ENCODE measurements at places on chromosomes 2 and 18.
A peak's percentile ranks its signal among the peaks of the same experiment; 100 is the strongest.

- DNase-seq, result no peak
These were observed 13.1 kb downstream of the TGIF1 start for GRCh38 chr18:3463051-3463450.

DNA sequence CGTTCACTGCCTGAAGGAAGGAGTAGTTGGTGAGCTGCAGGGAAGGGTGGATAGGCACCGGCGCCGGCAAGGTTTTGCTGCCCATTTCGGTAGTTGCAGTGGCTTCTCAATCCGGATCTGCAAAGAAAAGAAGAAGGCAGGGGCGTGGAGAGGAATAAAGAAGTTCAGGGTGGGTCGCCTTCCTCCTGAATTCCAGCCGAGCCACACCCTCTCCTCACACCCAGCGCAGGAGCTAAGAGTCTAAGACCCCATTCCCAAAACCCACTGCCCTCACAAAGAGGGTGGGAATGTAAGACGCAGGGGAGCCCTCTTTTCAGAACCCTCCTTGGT, 4.7 kb downstream of the OSR1 start:
- DNase-seq, result no peak

DNA sequence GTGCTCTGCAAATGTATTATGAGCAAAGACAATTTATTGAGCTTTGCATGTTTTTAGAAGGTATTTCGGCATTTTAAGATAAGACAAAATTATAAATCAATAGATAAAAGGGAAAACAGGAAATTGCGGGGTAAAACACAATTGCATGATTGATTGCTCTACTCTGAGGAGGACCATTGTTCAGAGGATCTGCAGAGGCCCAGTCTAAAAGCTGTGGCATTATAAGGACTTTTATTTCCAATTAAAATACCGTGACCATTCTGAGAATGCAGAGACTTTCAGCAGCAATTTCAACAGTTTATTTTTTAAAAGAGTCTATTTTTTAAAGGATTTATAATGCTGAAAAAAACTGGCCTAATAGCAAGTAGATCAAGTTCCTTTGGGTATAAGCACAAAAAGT, 62.0 kb downstream of the TPGS2 start:
- DNase-seq, result no peak

DNA sequence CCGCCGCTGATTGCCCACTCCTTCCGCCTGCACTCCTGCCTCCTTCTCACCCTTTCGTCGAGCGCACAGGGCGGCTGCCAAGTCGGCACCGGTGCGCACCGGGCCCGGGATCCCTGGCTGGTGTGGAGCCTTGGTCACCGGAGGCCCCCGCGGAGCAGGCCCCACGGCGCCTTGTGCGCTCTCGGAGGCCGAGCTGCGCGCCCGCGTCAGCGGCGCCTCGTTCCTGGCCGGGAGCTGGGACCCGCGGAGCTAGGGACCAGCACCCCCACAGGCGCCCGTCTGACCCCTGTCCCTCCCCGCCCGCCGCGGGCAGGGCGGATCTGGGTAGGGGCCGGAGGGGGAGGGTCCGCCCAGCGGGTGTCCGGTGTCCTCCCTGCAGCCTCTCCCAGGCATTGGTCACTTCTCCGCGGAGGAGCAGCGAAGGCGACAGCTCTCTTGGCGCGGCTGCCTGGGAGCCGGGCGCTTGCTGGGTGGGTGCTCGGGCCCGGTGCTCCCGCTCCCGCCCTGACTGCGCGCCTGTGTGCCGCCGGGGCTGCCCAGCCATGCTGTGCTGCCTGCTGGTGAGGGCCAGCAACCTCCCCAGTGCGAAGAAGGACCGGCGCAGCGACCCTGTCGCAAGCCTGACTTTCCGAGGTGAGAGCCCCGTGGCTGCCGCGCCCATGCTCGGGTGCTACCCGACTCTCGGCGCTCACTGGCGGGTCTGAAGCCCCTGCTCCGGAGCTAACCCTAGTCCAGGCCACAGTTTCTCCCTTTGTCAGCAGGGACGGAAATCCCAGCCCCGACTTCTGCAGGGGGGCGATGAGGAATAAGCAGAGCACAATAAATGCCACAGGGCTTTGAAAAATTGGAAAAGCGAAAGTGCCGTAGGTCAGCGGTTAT, 13.2 kb downstream of the DYSF start:
- peak; percentile 28 for DNase-seq

DNA sequence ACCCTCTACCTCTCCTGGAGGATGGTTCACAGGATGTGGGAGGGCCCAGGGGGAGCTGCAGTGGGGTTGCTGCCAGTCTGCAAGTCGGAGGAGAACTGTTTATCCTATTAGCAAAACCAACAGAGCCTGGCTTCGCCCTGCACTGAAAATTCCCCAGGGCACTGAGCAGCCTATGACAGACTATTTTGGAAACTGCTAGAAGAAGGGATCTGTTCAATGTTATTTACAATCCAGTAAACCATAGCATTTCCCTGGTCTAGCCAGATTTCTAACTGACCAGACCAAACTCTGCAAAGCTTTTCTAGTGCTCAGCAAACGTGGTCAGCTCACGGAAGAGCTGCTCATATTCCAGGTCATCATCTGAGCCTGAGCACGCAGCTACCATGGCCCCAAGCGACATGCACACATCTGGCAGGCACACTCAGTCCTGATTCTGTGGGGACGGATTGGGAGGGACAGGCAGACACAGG, 64.8 kb upstream of the PID1 start:
- no peak for DNase-seq

DNA sequence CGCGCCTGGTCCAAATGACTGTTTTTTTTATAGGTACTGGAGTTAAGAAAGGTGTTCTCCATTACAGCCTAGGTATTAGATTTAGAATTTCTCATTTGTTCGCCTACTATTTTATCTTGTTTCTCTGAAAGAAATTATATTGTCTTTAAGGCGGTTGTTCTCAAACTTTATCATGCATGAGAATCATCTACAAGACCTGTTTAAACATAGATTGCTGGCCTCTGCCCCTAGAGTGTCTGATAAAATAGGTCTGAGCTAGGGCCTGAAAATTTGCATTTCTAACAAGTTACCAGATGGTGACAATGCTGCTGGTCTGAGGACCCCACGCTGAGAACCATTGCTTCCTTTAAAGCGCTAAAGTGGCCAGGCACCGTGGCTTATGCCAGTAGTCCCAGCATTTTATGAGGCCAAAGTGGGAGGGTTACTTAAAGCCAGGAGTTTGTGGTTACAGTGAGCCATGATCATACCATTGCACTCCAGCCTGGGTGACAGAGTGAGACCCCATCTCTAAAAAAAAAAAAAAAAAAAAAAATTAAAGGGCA, 34.0 kb upstream of the RNF138 start:
- DNase-seq, result no peak

GRCh38 chr18:49172246-49172645, 221.5 kb upstream of the SMAD7 start:
- DNase-seq, result no peak

- no peak for DNase-seq
These were observed 64.7 kb upstream of the KLF7 start for GRCh38 chr2:207230261-207231105.

DNA sequence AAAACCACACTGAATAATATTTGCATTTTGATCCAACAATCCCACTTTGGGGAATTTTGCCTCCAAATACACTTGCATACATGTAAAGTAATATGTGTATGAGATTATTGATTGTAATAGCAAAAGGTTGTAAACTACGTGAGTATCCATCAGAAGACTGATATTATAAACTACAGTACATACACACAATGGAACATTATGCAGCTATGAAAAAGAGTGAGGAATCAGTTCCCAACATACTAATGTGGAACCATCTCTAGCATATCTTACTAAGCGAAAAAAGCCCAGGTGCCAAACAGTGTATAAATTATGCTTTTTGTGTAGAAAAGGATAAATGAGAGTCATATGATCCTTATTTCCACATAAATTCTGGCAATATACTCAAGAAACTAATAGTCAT, 16.0 kb upstream of the C2orf74 start:
- DNase-seq, result no peak

- no peak for DNase-seq
These were observed 27.1 kb downstream of the SULT1C4 start for GRCh38 chr2:108404784-108405397.

GRCh38 chr2:46306988-46307655, 9.9 kb downstream of the EPAS1 start:
- DNase-seq, result no peak

- no peak for DNase-seq
These were observed 80.3 kb upstream of the SESTD1 start for GRCh38 chr2:179344970-179345369.

GRCh38 chr2:187312718-187313282, 135.3 kb downstream of the CALCRL start:
- no peak for DNase-seq

- DNase-seq, result no peak
These were observed 18.0 kb downstream of the RNF125 start for GRCh38 chr18:32036506-32037180.

DNA sequence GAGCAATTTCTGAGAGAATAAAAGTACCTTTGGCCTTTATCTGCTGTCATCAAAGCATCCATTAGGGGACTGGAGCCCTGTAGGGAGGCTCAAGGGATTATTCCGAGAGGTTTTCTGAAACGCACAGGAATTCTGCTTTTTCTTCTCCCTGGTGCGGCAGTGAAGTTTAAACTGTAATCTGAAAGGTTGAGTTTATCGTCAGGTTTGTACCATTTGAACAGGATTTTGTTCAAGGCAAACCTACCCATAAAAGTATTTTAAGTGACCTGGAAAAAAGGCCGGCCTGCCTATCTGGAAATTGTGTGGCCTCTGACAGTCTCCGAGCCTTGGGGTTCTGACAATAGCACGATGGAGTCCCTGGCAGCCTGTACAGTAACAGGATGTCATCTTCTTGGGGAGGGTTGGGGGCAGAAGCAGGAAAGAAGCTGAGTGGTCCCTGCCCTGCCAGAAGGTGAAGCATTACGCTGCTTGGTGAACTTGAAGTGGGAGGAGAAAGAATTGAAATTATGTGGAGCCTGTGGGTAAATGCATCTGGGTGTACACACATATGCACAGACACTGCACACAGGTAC, 272.0 kb downstream of the CYRIA start:
- no peak for DNase-seq

GRCh38 chr18:47817017-47817794, 113.3 kb downstream of the SMAD2 start:
- DNase-seq, result no peak
